ENCODE measurements at places on chromosomes 4 and X. TPM values are rescaled to one million over a fixed set of nuclear protein-coding genes. Genes with fewer than 3 reads are reported as not detected.
A peak's percentile ranks its signal among the peaks of the same experiment; 100 is the strongest.

GRCh38 chr4:186148336-186148975 lies 42.9 kb upstream of the CYP4V2 start:
- DNase-seq = no peak

- peak; percentile 71 for DNase-seq
These were observed 15.2 kb downstream of the GAB1 start for GRCh38 chr4:143351774-143352451.

BGN gene
- 210 TPM for total RNA-seq

NSG1 gene
- not detected for total RNA-seq

- DNase-seq = peak; percentile 58
These were observed at the start of gene IL9R for GRCh38 chrX:155997436-155997835. IL9R (plus strand) TSS chrX:155997696; CDS start chrX:155997760, 64 bp downstream.

PARM1 gene
- total RNA-seq = under 0.01 TPM

- DNase-seq = no peak
These were observed 577.7 kb upstream of the GALNTL6 start for GRCh38 chr4:171235521-171235920.

All from osteoblast (primary cell).